ENCODE measurements at places on chromosomes 11 and 22. TPM values are rescaled to one million over a fixed set of nuclear protein-coding genes. Genes with fewer than 3 reads are reported as not detected.
A peak's percentile ranks its signal among the peaks of the same experiment; 100 is the strongest.

GRCh38 chr11:59754494-59754858 lies 700 bp upstream of the STX3 start:
- DNase-seq, result peak; percentile 3
- no peaks in the 10 kb centered on the region for H3K36me3 ChIP-seq
- H3K4me3 ChIP-seq, result peak overlapping the region; percentile 83
- no peak overlapping the region for H3K27ac ChIP-seq
- no peaks in the 10 kb centered on the region for H3K27me3 ChIP-seq
- peaks cover 5% of the 10 kb centered on the region for H3K4me1 ChIP-seq

GRCh38 chr22:23241562-23242472 lies 61.5 kb downstream of the BCR start:
- H3K36me3 ChIP-seq, result no peaks in the 10 kb centered on the region
- H3K27ac ChIP-seq, result no peak overlapping the region
- no peak overlapping the region for H3K4me3 ChIP-seq

DNA sequence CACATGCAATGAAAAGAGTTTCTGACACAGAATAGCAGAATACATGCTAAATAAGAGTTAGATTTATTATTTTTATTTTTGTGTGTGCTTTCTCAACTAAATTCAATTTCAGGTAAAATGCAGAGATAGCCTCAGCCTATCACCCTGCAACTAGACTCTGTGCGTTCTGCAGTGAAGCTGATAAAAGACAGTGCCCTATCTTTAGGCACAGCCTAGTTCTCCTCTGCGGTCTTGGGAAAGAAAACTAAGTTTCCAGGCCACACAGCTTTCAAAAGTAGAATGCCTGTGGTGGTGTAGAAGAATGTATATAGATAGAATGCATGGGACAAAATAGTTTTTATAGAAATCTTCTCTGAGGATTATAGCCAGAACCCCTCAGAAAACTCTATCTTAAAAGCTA lies 12.0 kb upstream of the MMP1 start:
- no peak overlapping the region for H3K4me3 ChIP-seq
- DNase-seq, result no peak
- H3K36me3 ChIP-seq, result no peaks in the 10 kb centered on the region
- peaks cover 3% of the 10 kb centered on the region for H3K27me3 ChIP-seq
- H3K27ac ChIP-seq, result no peak overlapping the region

GRCh38 chr11:27088353-27088752 lies 47.7 kb downstream of the BBOX1 start:
- no peak overlapping the region for H3K4me3 ChIP-seq
- no peaks in the 10 kb centered on the region for H3K27me3 ChIP-seq
- DNase-seq, result no peak
- no peak overlapping the region for H3K27ac ChIP-seq
- no peaks in the 10 kb centered on the region for H3K4me1 ChIP-seq

DNA sequence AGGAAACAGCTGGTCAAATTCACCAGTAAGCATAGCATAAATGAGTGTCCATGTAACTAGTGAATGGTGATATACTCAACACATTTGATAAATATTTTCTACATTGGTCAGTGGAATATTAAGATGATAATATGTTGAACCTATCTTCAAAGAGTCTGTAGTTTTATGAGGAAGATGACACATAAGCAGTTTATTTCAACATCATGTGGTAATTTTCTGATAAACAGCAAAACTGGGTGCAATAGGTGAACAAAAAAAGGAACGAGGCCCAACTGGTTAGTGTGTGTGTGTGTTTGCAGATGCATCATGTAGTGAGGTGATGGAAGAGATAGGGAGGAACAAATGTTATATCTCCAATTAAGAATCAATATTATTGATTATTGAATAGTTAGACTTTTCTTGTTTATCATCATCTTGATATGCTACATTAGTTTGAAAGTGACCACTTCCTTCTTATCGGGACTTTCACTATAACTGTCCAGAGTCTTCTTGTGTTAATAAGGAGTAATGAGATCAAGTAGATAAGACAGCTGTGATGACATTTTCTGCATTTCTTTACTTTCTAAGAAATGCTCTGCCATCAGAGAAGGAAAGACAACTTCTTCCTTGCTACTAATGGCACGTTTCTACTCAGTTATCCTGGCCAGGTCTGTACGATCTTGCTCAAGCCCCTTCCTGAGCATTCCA lies 270.7 kb downstream of the ETS1 start:
- DNase-seq, result no peak
- no peak overlapping the region for H3K4me3 ChIP-seq
- no peaks in the 10 kb centered on the region for H3K27me3 ChIP-seq
- no peak overlapping the region for H3K27ac ChIP-seq
- no peaks in the 10 kb centered on the region for H3K36me3 ChIP-seq

GRCh38 chr11:122414406-122415018 lies 241.0 kb upstream of the UBASH3B start:
- H3K36me3 ChIP-seq, result 0 out of 2 replicates have a peak, but pooled peaks cover 1% of the 10 kb centered on the region
- no peak for DNase-seq
- no peak overlapping the region for H3K4me3 ChIP-seq
- H3K27me3 ChIP-seq, result peaks cover 2% of the 10 kb centered on the region
- H3K4me1 ChIP-seq, result peaks cover 2% of the 10 kb centered on the region
- no peak overlapping the region for H3K27ac ChIP-seq

- H3K27ac ChIP-seq, result no peak overlapping the region
- H3K27me3 ChIP-seq, result no peaks in the 10 kb centered on the region
- no peak overlapping the region for H3K4me3 ChIP-seq
- DNase-seq, result no peak
- no peaks in the 10 kb centered on the region for H3K36me3 ChIP-seq
Observed at GRCh38 chr22:17258015-17258787, 39.0 kb upstream of the ADA2 start.

- H3K4me1 ChIP-seq, result no peaks in the 10 kb centered on the region
- peaks cover 37% of the 10 kb centered on the region for H3K27me3 ChIP-seq
- no peak overlapping the region for H3K27ac ChIP-seq
- no peak for DNase-seq
- no peaks in the 10 kb centered on the region for H3K36me3 ChIP-seq
- no peak overlapping the region for H3K4me3 ChIP-seq
Observed at GRCh38 chr11:2464451-2465165, 19.8 kb downstream of the KCNQ1 start.

DNA sequence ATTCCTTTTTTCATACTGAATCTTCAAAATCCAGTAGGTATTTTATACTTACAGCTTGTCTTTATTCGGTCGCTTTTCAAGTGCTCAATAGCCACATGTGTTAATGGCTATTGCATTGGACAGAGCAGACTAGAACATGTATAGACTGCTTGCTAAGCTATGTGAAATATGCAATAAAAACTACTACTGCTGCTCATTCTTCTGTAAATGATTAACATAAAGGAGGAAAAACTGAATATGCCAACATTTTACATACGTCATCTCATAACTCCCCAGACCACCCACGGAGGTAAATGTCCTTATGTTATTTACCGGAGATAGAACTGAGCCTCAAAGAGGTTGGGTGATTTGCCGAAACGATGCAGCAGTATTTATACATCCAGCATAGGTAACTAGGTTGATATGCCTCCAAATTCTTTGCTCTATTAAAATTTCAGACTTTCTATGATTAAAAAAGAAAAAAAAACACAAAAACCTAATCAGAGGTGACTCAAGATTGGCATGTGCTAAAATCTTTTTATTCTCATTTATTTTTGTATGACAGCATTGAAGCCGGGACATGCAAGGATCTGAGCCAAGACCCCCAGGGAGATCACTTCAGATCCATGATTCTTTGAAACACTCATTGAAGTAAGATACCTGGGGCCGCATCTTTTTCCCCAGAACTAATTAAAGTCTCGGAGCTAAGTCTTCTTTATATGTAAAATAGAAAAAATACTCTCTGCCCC lies 78.5 kb upstream of the OR5AK2 start:
- no peaks in the 10 kb centered on the region for H3K36me3 ChIP-seq
- no peak for DNase-seq
- no peaks in the 10 kb centered on the region for H3K27me3 ChIP-seq
- no peak overlapping the region for H3K4me3 ChIP-seq
- H3K27ac ChIP-seq, result no peak overlapping the region
- no peaks in the 10 kb centered on the region for H3K4me1 ChIP-seq

- peaks cover 5% of the 10 kb centered on the region for H3K4me1 ChIP-seq
- no peak overlapping the region for H3K4me3 ChIP-seq
- peaks cover 48% of the 10 kb centered on the region for H3K36me3 ChIP-seq
- no peak for DNase-seq
Observed at GRCh38 chr11:72030472-72031045, 31.9 kb downstream of the IL18BP start.

DNA sequence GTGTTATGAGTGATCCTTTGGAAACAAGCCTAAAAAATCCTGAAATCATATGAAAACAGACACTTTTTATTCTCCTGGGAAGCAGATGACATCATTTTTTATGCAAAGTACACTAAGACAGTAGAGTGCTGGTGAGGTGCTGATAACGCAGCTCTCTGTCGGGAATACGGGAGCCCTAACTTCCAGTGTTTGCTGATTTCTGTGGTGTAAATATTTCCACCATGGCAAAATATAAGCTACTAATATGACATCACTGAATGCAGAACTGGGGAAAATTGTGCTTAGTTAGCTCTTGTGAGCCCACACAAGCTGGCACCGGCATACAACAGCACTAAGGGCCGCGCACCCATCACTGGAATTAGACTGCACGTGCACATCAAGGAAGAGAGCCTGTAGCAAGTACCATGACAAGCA lies 82.6 kb downstream of the FAM76B start:
- no peak overlapping the region for H3K4me3 ChIP-seq
- peaks cover 16% of the 10 kb centered on the region for H3K27me3 ChIP-seq
- no peak for DNase-seq

GRCh38 chr11:8276528-8276927 lies 12.8 kb upstream of the LMO1 start:
- H3K36me3 ChIP-seq, result no peaks in the 10 kb centered on the region
- no peaks in the 10 kb centered on the region for H3K4me1 ChIP-seq
- no peak overlapping the region for H3K27ac ChIP-seq
- H3K4me3 ChIP-seq, result no peak overlapping the region
- peaks cover 2% of the 10 kb centered on the region for H3K27me3 ChIP-seq

- no peak for DNase-seq
- H3K4me1 ChIP-seq, result no peaks in the 10 kb centered on the region
- H3K36me3 ChIP-seq, result no peaks in the 10 kb centered on the region
- no peak overlapping the region for H3K27ac ChIP-seq
- peaks cover 41% of the 10 kb centered on the region for H3K27me3 ChIP-seq
Observed at GRCh38 chr22:45638834-45639746, 32.5 kb upstream of the ATXN10 start.

GRCh38 chr11:18322818-18323570 lies 627 bp downstream of the GTF2H1 start:
- H3K36me3 ChIP-seq, result peaks cover 7% of the 10 kb centered on the region
- no peak for DNase-seq
- H3K27me3 ChIP-seq, result no peaks in the 10 kb centered on the region
- H3K4me3 ChIP-seq, result peak overlapping the region; percentile 77

DNA sequence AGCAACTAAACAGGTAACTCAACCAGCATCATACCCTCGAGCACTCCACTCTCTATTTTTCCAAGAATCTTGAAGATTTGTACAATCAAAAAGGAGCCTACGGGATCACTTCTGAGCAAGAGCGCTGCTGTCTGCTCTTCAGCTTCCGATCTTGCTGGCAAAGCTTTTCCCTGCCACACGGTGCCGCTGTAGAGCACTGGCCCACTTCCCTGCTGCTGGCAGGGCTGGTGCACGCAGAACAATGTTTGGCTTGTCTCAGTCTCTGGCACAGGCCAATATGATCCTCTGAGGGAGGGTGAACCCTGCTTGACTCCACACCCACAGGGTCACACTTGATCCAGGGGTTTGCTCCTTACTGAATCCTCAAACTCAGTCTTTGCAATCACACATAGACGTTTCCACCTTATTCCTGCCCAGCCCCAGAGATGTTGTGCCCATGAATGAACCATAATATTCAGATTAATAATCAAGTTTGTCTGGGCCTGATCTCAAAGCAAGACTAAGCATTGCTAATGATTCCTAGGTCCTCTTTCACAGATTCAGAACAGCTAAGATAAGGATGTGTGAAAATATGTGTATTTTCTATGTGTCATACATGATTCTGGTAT lies 536.6 kb downstream of the SOX6 start:
- peaks cover 13% of the 10 kb centered on the region for H3K4me1 ChIP-seq
- H3K4me3 ChIP-seq, result no peak overlapping the region
- no peaks in the 10 kb centered on the region for H3K36me3 ChIP-seq
- no peaks in the 10 kb centered on the region for H3K27me3 ChIP-seq
- peak; percentile 19 for DNase-seq

DNA sequence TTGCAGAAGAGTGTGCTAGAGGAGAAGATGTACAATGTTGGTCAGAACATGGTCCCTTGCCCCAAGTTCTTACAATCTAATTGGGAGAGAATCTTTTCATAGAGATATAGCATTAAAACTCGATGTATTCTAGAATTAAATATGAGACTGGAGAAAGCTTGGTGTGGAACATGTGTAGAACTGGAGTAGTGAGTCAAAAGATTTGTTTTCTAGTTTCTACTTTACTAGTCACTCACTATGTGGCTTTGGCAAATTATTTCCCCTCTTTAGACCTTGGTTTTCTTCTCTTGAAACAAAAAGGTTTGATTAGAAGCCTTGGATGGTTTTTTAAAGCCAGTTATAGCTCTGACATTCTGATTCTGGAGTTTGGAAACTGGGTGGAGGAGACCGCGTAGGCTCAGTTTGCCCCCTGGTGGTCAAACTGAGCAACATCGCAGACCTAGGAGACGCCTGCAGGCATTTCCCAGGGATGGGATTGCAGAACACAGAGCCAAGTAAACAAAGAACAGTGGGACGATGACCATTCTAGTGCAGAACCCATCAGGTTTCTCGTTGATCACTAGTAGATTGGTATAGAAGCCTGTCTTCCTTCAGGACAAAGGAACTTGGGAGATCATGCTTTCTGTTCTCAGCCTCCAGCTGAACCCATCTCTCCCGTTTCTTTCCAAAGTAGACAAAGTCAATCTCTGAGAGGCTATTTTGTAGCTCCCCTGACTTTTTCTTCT lies 8.5 kb upstream of the CHRDL2 start:
- DNase-seq, result peak; percentile 73
- no peak overlapping the region for H3K4me3 ChIP-seq
- H3K27me3 ChIP-seq, result peaks cover 4% of the 10 kb centered on the region

DNA sequence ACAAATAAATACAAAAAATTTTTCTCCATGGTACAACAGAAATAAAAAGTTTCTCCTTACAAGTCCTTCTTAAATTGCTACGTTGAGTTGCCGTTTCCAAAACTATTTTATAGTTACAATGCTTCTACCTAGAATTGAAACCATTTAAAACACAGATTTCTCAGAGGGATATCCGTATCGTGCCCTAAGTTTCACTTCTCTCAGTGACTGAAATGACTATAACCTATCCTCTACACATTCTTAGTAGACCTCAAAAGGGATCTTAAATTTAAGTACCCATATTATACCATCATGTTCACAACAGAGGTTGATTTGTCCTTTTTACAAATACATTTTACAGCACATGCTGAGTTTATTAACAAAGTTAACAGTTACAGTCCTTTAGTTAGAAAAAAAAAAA lies 44.1 kb downstream of the USP28 start:
- no peak for DNase-seq
- peaks cover 2% of the 10 kb centered on the region for H3K4me1 ChIP-seq
- H3K4me3 ChIP-seq, result no peak overlapping the region
- peaks cover 7% of the 10 kb centered on the region for H3K36me3 ChIP-seq
- H3K27ac ChIP-seq, result no peak overlapping the region

- no peak overlapping the region for H3K4me3 ChIP-seq
- no peak for DNase-seq
- H3K36me3 ChIP-seq, result no peaks in the 10 kb centered on the region
- H3K4me1 ChIP-seq, result peaks cover 10% of the 10 kb centered on the region
- no peaks in the 10 kb centered on the region for H3K27me3 ChIP-seq
- H3K27ac ChIP-seq, result no peak overlapping the region
Observed at GRCh38 chr22:45217806-45218205, 22.9 kb downstream of the KIAA0930 start.

Gene OR8A1
- not detected for polyA plus RNA-seq

Gene TSSC4
- polyA plus RNA-seq, result 43.2 TPM

Gene OR5A1
- not detected for polyA plus RNA-seq

Gene MMP27
- not detected for polyA plus RNA-seq

Gene MAP6
- polyA plus RNA-seq, result 3.4 TPM

Gene SEPTIN3
- polyA plus RNA-seq, result 0.15 TPM

Gene CREB3L1
- polyA plus RNA-seq, result 82.3 TPM

Gene ANO3
- 0.01 TPM for polyA plus RNA-seq

Data from IMR-90 (cell line).